ENCODE measurements at places on chromosomes 2 and 18.

DNA sequence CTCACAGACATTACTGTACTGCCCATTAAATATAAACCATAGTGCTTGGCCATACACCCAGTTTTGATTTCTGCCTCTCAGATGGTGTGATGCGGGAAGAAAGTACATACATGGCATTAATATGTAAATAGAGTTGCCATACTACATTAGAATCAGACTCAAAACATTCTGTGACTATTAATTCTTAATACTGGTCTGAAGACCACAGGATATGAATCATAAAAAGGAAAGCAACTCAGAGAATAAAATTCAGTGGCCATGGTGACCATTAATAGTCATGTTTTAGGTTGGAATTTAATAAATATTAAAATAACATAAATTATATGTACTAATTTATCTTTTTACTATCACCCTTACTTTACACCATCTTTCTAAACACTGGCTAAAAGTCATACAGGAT lies 33.0 kb upstream of the WDR75 start:
- DNase-seq: no peak

DNA sequence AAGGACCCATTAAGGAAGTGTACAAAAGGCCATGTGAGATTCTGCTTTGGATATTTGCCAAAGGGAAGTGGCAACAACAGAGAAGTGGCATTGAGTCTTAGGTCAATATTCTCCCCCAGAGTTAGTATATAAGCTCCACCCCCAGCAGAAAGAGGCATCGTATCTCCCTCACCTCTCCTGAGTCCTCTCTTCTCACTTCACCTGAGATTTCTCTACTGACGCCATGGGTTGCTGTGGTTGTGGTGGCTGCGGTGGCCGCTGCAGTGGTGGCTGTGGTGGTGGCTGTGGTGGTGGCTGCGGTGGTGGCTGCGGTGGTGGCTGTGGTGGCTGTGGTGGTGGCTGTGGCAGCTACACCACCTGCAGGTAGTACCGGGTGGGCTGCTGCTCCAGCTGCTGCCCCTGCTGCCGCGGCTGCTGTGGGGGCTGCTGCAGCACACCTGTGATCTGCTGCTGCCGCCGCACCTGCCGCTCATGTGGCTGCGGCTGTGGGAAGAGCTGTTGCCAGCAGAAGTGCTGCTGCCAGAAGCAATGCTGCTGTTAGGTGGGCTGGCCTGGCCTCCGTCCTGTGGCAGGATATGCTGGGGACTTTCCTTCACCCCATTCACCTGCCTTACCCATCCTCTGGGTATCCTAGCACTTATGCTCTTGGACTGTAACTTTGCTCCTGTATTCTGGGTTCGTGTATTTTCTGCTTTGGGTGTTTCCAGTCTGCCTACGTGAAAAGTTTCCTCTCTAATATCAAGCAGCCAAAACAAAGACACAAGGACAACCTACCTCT lies 5.9 kb downstream of the SCYGR3 start:
- no peak for DNase-seq

- DNase-seq: no peak
These were observed 21.9 kb upstream of the NCOA1 start for GRCh38 chr2:24469148-24469650.

GRCh38 chr2:154771664-154772284 lies 73.3 kb downstream of the KCNJ3 start:
- no peak for DNase-seq

- DNase-seq: no peak
These were observed 388.0 kb downstream of the SUCLG1 start for GRCh38 chr2:84071050-84071449.

- no peak for DNase-seq
These were observed at the start of gene LRRFIP1 for GRCh38 chr2:237627441-237628246. TSS of gene LRRFIP1 (plus strand) at chr2:237627587. CDS start at chr2:237627645, 58 bp downstream.

DNA sequence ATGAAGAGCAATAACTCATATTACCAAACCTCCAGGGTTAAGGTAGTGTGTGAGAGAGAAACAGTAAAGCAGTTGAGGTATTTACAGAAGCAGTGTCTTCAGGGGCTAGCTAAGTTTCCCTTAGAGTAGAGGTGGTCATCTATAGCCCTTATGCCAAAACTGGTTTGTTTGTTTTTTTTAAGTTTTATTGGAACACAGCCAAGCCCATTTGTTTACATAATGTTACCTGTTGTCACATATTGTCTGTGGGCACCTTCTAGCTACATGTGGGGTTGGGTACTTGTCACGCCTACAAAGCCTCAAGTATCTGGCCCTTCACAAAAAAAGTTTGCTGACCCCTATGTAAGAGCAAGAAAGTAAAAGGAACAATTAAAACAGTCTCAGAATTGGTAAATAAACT lies 39.4 kb downstream of the ACTR2 start:
- no peak for DNase-seq

DNA sequence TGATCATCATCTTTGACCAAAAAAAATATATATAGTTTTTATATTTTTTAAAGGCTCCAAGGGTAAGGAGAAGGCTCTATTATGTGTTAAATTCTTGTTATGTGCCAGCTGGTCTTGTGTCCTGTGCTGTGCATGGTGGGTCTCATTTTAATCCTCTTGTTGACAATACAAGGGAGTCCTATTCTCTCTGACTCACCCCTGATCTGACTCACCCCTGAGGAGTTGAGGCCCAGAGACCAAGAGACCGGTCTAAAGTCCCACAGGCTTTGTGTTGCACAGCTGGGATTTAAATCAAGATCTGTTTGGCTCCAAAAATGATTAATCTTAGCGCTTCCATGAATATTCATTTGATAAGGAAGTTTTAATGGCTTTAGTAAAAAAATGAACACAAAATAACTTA lies 25.7 kb downstream of the MC2R start:
- no peak for DNase-seq

All from T-helper 1 cell (primary cell).